NCI-H187 treated with DMSO at 0.1 percent for 48 hours (cell line): ENCODE measurements at places on chromosomes 3 and 15.

- DNase-seq: no peak
These were observed 19.0 kb downstream of the C2CD4A start for GRCh38 chr15:62085740-62086139.

DNA sequence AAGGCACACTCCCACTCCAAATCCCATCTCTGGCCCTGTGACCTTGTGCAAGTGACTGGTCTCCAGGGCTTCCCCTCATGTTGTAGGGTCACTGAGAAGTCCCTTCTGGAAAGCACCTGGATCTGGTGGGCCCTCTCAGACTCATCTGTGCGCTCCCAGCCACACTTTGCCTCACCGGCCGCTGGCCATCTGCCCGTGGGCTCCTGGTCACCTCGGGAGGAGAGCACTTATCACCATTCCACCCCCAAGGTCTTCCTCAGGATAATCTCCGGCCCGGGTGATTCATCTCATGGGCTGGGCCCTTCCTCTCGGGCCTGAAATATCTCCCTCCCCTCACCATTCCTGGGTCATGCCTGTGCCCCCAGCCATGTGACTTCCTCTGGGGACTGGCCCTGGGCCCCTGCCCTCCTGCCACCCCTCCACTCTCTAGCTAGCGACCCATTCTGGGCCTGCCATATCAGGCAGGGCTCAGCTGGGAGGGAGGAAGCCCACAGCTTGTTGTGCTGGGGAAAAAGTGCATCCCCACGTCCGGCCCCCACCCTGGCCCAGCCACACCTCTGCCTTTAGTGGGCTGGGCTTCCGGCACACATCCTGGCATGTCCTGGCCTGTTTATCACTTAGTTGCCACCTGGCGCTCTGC, 10.6 kb upstream of the WNT7A start:
- DNase-seq: no peak

DNA sequence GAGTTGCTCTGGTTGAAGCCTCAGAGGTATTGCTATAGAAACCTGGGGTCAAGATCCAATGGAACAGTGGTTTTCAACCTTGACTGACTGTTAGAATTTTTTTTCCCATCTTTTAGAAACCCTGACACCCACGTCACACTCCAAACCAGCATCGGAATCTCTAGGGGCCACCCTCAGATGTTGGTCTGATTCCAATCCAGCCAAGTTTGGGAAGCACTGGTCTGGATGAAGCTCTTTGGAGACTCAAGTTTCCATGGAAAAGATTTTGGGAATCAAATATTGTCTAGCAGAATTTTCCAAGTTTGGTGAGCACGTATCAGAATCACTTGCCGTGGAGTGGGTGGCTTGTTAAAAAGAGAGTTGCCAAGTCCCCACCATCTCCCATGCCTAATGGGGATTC, 103.8 kb downstream of the THSD4 start:
- no peak for DNase-seq

DNA sequence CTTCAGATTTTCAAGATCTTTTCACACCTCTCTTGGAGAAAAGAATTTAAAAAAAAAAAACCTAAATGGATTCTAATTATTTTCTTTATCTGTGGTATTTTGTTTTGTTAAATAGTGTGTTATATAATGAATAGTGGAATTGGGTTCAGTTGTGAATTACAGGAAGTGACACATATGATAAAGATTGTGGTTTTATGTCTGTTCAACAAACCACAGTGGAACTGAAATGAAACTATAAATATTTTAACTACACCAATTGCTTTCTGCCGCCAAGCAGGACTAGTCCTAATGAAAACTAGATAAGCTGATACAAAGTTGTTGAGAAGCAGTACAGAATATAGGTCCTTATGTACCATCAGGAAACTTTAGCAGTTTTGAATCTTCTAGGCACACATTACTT, 121.6 kb downstream of the UBE2E2 start:
- DNase-seq: no peak

- DNase-seq: no peak
These were observed 4.2 kb upstream of the FAM131A start for GRCh38 chr3:184333190-184333589.

DNA sequence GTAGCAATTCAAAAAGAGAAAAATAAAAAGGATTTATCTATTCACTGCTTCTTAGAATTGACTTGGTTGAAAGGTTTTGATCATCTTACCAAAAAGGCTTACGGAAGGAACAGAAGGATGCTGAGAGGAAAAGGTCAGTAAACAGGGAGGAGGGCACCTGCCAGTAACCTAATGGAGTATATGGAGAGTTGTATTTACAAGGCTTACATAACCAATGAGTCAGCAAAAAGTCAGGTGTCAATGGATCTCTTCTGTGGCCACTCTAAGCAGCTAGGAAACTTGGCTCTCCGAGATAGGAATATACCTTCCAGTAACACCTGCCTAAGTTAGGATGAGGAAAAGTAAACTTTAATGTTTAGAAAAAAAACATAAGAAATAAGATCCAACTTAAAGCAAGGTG, 80.5 kb upstream of the PLXND1 start:
- DNase-seq: peak; percentile 33

DNA sequence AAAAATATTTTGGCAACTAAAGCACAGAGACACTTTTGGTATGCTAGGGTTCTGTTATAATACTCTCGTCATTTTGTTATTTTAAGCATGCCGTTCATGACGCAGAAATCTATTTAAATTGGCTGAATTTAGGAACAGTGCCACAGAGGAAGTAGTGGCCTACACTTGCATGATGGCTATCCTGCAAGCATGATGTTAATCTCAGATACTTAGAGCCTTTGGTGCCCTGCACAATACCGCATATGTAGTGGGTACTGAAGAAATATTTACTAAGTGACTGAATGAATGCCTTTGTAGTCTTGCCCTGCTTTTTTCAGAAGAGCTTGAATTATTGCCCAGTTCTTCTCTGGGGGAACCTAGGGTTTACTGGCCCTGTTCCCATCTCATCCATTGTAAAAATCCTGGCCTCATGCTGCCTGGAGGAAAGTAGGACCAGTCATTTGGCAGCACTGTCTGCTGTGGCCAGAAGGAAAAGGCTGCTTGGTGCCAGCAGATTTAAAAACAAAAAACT, 79.0 kb downstream of the SERPINI1 start:
- DNase-seq: no peak

DNA sequence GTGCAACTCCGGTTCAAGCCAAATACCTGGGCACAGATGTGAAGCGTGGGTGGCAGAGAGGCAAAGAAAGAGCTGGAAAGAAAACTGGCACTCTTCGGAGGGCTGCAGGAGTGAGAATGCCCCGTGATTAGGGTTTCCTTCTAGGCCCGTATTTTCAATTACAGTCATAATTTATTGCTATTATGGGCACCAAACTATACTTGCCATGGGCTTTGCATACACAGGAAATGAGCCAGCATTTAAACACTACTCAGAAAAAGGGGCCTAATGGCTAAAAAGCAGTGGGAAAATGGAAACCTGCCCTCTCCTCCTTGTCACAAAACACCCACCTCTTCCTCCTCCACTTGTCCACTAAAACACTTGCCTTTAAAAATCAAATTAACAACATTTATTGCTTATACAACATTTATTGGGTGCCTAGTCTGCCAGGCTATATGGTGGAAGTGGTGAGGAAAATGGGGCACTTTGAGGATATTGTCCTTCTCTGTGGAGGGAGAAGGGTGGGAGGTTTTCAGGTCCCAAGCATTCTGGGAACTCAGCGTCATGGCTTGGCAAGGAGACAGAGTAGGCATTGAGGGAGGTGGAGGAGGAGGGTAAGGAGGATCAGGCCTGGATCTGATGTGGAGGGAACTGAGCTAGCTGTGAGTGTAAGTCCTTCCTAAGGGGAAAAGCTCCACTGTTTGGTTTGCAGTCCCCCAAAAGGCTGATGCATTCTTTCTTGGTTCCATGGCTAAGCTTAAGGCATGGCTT, 160.9 kb downstream of the SLCO3A1 start:
- DNase-seq: no peak

DNA sequence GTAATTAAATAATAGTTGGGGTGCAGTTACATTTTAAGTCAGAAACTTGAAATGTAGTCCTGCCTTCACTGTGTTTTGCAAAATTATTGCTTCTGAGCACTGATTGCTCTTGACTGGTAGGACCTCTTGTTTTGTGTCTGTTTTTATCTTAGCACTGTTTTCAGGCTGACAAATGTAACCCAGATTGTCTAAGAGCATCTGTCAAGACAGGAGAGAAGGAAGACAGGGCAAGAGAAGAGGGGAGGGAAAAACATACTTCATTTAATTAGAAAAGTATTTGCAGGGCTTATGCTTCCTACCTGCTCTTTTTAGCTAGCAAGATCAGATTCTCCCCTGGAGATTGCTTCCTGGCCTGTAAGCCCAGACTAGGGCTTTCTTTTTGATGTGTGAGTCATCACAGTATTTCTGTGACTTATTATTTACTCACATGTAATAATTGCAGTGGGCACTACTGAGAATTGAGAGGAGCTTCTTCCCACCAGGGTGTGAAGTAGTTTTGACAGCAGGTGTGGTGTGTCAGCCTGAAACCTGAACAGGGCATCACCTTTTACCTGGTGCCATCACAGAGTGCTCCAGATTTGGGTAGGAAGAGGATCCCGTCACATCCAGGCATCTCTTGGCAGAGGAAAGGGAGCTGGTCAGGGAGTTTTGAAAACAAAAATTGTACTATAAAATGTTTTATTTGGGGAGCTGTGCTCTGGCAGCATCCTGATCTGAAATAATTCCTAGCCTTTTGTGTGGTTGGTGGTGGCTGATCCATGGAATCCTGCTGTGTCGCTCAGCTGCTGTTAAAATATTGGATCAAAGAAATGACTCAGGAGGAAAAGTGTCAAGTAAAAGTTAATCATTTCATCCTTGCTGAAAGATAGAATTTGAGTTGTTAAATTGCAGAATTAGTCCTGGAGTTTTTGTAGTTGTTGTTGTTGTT, 98.2 kb downstream of the TMEM108 start:
- no peak for DNase-seq

DNA sequence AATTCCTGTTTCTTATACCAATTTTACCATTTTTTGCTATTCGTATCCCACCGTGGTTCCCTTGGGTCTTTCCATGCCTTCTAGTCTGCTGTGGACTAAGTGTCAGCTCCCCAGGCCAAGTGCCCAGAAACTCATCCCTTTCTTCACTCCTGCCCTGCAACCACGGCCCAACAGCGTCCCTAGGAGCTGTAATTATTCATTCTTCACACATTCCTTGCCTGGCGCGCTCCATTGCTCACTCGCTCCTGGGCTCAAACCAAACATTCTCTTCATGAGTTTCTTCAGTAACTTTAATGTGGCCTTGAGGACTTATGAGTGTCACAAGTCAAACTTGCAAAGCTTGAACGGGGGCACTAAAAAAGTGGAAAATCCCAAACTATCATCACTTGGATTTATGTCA, 15.7 kb downstream of the GABRB3 start:
- DNase-seq: no peak

- no peak for DNase-seq
These were observed 143.6 kb downstream of the PGPEP1L start for GRCh38 chr15:98863983-98864382.

- DNase-seq: peak; percentile 64
These were observed 521.9 kb upstream of the PROK2 start for GRCh38 chr3:72306800-72307341.

- no peak for DNase-seq
These were observed 33.1 kb upstream of the SEC22A start for GRCh38 chr3:123168605-123169004.

DNA sequence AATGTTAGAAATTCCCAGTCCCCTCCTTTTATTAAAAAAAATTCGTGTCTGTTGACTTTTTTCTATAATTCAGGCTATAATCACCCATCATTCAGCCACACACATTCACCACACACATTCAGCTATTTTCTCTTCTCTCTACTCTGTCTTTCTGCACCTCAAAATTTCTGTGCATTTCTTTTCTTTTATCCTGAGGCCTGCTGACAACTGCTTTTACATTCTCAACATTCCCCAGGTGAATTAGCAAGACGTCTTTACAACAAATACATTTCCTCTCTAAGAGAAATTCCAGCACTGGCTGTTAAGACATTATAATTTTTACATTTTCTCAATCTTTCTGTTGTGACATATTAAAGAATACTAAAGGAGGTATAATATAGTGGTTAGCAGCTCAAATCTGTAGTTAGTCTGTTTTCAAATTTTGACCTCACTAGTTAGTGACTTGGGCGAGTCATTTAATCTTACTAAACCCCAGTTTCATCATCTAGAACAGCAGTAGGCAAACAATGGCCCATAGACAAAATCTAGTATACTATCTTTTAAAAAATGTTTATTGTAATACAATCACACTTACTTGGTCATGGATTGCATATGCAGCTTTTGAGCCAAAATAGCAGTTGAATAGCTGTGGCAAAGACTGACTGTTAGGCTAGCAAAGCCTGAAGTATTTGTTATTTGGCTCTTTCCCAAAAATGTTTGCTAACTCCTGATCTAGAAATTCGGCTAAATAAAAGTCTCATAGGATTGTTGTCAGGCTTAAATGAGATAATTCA, 350.7 kb downstream of the NSUN3 start:
- DNase-seq: no peak

GRCh38 chr3:171228240-171228639, 201.7 kb upstream of the SLC2A2 start:
- DNase-seq: no peak

DNA sequence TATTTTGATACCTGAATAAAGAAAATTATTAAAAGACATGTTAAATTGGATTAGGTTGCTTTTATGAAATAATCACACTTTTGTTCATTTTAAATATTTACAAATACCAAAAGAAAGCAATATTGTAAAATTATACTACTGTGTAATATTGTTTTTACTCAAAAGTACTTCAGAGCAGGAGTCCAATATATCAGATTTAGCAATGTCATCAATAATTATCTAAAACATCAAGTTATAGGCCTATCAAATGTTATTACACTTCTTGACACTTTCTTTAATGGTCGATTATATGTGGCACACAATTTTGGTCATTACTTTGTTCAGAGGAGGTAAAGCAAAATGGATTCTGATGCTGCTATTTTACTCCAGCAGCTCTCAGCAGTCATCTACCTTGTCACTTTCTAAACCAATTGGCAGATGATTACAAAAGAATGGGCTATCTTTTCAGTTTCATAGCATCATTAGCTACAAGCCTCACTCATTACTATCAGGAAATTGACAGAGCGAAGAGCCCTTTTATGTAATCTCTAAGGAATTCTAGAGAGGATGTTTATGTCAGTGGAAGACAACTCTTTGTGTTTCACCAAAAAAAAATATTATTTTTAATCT, 318.6 kb downstream of the PLOD2 start:
- DNase-seq: no peak

- no peak for DNase-seq
These were observed 23.9 kb upstream of the SLC25A36 start for GRCh38 chr3:140917772-140918171.
